Caki2 (cell line): ENCODE measurements at places on chromosomes 2 and 18. TPM values are rescaled to one million over a fixed set of nuclear protein-coding genes. Genes with fewer than 3 reads are reported as not detected.

DNA sequence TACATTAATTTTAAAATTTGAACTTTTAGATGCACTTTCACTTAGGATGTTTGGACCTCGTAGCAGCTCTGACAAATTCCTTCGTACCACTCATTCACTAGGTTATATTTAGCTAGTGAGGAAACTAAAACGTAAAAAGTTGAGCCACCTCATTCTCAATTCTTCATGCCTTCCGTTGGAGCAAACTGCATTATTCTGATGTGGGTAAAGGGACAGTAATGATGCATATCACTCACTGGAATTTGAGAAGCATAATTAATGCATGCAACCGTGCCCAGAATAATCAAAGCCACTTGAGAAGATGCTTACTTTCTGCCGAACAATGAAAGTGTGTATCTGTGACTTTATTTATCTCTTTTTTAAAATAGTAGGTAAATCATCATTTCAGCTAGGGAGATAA, 2.2 kb downstream of the CNOT9 start:
- DNase-seq = no peak

The SLC4A5 gene
- total RNA-seq = 0.84 and 7.1 TPM in 2 replicates

The EFHD1 gene
- total RNA-seq = 0.57 TPM in 1 of 2 replicates, not detected in the other

The EML6 gene
- total RNA-seq = not detected in 2 replicates

DNA sequence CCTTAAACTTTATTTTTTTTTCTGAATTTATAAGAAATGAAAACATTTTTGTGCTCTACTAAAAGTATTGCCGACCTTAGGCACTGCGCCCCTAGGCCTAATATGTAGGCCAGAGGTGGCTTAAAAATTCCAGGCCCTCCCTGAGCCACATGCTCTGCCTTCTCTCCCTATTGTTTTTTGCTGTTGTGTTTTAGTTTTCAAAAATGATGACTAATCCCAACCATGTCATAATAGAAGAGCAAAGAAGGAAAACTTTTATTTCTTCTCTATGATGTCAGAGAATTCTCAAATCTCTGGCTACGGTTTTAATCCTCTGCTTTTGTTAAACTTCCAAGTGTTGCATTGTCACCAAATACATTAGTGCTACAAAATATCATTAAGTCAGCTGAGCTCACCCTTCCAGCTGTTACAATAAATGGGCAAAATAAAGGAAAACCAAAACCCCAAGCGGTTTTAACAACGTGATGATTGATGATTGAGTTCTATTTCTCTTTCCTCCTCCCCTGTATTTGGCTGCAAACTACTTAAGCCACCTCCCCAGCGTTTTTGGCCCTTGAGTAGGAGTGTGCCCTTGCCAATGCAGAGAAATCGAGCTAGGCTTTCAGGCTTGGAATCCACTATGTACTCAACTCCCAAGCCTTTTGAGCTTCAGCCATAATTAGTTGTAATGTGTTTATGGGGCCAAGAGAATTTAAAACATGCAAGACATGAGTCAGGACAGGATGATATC, 163.5 kb upstream of the POU3F3 start:
- DNase-seq = no peak

DNA sequence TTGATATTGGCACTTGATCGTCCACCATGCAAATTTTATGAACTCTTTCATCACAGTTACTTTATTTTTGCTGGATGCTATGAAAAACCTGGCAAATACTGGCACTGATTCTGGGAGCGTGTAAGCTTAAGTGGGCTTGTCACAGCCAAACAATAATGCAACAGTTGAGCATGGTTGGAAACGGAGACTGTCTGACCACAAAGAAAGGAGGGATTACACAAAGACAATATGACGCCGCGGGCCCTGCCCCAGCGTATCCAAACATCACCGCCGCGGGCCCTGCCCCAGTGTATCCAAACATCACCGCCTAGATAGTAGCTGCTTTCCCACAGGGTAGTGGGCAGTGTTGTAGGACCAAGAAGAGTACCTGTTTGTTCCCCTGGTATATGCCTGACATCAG, 135.9 kb downstream of the PRPF40A start:
- no peak for DNase-seq

GRCh38 chr2:181426672-181427071, 30.5 kb upstream of the ITGA4 start:
- DNase-seq = no peak

The SEPTIN10 gene
- total RNA-seq = 57.1 and 76.8 TPM in 2 replicates

GRCh38 chr2:215391531-215391930, 44.3 kb downstream of the FN1 start:
- DNase-seq = peak; percentile 55

The KLHL14 gene
- total RNA-seq = 1.6 and 2.2 TPM in 2 replicates

- DNase-seq = no peak
These were observed 39.6 kb downstream of the HS1BP3 start for GRCh38 chr2:20611077-20611843.

GRCh38 chr2:159084384-159085370, 116.2 kb downstream of the TANC1 start:
- no peak for DNase-seq

DNA sequence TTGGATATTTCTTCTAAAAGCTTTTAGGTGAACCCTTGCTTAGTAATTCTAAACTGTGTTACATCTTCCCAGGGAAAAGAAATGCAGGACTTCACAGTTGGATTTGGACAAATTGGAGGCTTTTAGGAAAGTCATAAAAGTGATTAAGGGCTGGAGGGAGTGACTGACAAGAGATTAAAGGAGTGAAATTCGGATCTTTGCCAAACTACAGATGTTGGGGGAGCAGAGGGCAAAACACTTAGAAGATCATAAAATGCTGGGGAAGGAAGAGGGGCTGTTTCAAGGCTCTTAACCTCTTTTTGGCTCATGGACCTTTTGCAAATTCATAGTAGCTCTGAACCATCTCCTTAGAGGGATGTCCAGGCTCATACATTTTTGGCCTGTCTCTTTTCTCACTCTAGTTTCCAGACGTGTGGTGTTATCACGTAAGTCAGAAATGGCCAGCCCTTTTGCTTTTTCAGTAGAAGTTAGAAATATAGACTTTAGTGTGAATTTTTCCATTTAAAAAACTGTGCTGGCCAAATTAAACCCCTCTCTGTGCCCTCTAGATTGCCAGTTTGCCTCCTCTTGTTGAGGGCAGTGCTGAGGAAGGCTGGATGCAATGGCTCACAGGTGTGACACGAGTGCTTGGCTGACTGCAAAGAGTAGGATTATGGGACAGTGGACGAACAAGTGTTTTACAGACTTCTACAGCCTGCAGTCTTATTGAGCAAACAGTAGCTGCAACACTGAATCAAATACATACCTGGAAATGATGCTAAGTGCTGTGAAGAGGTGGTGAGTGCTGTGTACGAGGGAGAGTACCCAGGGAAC, 109.9 kb downstream of the LYPD6B start:
- DNase-seq = no peak

GRCh38 chr2:5915881-5916310, 223.7 kb downstream of the SOX11 start:
- DNase-seq = peak; percentile 27

The ARHGEF33 gene
- total RNA-seq = not detected in 2 replicates

DNA sequence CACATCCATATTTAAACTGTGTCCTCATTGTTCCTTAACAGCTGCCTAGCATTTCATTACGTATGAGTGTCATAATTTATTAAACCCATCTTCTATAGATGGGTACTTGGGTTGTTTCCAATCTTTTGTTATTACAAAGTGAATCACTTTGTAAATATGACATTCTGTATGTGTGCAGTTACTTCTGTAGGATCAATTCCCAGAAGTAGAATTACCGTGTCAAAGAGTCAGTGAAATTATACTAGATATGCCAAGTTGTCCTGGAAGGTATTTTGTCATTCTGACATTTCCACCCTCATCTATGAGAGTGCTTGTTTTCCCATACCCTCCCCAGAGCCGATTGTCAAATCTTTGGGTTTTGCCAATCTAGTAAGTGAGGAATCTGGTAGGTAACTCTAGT, 194.5 kb upstream of the APCDD1 start:
- no peak for DNase-seq

DNA sequence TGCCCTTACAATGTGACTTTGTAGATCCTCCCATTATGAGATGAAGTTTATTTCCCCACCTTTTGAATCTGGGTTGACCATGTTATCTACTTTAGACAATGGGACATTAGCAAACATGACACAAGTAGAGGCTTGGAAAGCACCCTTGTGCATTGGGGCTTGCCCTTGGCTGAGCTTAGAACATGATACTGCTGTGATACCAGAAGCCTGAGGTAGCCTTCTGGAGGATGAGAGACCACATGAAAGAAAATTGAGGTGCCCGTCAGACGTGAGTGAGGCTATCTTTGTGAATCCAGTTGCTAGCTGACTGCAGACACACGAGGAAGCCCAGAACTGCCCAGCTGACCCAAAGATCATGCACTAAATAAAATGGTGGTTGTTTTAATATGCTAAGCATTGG, 341.2 kb downstream of the CYP26B1 start:
- DNase-seq = no peak

GRCh38 chr18:70499218-70499691, 210.4 kb downstream of the SOCS6 start:
- no peak for DNase-seq

DNA sequence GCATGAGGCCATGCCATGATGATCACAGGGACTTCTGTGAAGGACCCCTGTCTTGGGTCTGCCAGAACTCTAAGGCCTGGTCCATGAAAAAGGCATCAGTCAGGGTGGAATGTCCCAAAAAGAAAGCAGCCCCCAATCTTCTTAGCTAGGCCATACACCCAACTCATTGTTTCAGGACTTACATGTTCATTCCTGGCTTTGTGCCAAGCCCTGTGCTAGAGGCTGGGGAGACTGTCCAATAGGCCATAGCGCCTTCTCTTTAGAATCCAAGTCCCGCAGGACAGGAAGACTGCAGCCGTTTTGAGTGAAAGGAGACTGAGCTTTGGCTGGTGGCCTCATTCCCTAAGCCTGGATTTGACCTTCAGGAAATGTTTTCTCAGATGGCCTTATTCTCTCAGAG, 247.3 kb downstream of the PRKCE start:
- DNase-seq = no peak

- DNase-seq = no peak
These were observed 20.2 kb downstream of the ATG16L1 start for GRCh38 chr2:233271693-233272092.

GRCh38 chr2:230140667-230141066, 71.9 kb upstream of the SLC16A14 start:
- no peak for DNase-seq

- no peak for DNase-seq
These were observed 23.8 kb upstream of the TEX44 start for GRCh38 chr2:231568785-231569435.

The FEV gene
- total RNA-seq = not detected in 2 replicates

DNA sequence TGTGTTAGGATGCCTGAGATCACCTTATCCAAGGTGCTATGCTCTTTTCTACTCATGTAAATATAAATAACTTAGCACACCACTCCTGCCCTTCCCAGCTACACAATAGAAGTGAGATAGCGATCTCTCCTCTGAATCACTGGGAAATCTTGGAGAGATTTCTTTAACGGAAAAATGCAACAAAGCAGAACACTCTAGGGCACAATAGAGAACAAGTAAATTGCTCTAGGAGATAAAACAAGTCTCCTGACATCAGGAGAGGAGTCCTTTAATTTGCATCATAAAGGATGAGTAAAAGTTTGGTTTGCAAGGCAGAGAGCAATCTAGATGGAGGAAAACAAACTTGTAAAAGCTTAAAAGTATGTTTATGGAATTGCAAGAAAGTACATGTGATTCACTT, 224.1 kb downstream of the PAX3 start:
- no peak for DNase-seq

The VWA3B gene
- not detected in 2 replicates for total RNA-seq

GRCh38 chr18:57741273-57741672, 61.8 kb downstream of the ATP8B1 start:
- no peak for DNase-seq

The SCN7A gene
- total RNA-seq = not detected in 2 replicates

The LRRC30 gene
- not detected in 2 replicates for total RNA-seq

- DNase-seq = no peak
These were observed 1088.1 kb downstream of the TSN start for GRCh38 chr2:122843503-122843902.

DNA sequence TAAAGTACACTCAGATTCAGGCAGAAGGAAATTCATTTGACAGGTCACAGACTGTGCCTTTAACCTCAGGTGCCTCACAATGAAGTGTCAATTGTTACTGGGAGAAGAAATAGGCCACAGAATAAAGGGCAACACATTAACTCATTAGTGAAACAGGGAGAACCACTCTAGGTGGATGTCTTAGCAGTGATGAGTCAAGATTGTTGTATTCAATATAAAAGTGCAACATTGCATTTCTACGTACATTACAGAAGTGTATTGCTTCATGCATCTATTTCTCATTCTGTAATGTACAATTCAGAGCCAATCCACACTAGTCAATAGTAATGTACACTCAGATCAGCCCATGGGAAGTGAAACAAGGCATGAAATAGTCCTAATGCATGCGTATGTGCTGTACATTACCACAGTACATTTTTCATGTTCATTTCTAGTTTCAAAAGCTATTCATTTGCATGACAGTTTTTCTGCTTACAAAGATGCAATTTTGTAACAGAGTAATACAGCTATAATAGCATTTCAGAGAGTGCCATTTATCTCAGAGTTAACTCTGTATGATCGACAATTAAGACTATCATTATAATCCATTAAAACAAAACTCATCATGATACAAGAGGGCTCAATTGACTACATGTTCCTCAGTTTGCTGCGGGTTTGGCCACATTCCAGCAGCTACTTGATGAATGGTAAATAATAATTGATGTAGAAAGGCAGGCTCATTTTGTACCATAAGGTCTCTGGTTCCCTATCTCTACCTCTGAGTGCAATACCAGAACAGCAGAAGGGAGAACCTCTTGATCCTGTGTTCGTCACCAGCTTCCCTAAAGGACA, 12.2 kb upstream of the ARL5A start:
- DNase-seq = no peak

DNA sequence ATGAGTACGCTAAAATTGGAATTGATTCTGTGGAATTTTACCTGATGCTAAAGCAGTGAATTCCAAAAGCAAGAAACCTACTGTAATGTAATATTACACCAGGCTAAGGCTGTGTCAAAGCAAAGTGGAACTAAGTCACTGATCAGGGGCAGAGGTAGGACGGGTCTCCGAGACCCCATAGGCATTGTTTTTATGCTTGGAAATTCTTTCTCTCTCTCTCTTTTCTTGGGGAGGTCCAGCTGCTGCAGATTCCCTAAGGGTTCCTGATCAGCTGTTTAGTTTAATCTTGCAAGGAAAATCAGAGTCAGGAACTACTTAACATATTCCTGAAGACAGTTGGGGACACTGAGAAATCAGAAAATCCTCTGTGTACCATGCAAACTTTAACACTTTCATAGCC, 220.2 kb downstream of the SRBD1 start:
- no peak for DNase-seq

GRCh38 chr2:232776435-232776834, at the start of gene KCNJ13:
KCNJ13 (minus strand) TSS chr2:232776565; CDS start chr2:232771362, 5,203 bp downstream.
- no peak for DNase-seq

The VSNL1 gene
- 52.5 and 68.6 TPM in 2 replicates for total RNA-seq

DNA sequence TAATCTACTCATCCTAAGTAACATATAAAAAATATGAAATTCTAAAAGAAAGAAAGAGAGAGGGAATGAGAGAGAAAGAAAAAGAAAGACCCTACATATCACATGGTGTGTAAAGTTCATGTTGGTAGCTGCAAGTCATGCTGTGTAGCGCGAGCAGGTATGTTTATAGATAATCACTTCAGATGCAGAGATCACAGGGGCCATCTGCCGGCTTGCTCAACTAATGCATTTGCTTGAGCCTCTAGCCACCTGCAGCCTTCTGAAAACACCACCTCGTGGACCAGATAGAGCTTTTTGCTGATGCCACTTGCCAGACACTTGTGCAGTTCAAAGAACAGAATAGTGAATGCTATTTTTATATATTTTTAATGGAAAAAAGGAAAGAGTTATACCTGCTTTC, 37.6 kb downstream of the CDH7 start:
- DNase-seq = peak; percentile 45

- DNase-seq = no peak
These were observed 176.0 kb downstream of the DIS3L2 start for GRCh38 chr2:232137356-232138147.

The MDH1B gene
- 5.2 and 5.4 TPM in 2 replicates for total RNA-seq
